ENCODE measurements at places on chromosomes 7 and 10.

- no peak for DNase-seq
Observed at GRCh38 chr7:46622251-46622650, 701.2 kb upstream of the IGFBP3 start.

DNA sequence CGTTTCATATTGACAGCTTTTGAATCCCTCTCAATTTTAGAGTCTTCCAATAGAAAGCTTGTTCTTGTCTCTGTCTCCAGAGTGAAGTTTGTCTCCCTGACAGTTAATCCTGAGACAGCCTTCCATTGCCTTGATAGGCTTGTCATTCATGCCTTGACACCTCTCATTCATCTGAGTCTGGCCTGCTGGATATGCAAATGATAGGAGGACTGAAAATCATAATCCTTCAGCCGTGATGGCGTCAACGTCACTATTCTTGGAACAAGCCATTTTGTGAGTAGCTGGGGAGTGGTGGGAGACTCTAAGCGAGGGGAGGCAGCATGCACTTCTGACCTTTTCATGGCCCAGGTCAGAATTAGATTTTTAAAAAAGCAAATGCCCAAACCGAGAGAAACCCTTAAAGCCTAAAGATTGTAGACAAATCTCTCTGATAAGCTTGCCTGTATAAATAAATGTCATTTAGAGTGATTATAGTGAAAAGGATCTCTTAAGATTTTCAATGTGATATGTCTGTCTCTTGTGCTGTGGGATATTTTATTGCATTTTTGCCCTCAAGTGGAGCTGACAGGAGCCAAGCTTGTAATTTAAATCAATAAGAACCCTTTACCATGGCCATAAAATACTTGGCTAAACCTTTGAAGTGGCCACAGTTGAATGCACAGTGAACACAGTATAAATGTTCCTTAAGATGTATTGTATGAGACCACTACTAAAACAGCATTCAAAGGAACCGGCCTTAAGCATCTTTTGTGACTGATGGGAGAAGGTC lies 148.8 kb downstream of the SNX10 start:
- DNase-seq = no peak

- no peak for DNase-seq
Observed at GRCh38 chr7:131556909-131557651, 652 bp upstream of the PODXL start.

GRCh38 chr10:121426307-121426706 lies 171.9 kb downstream of the FGFR2 start:
- DNase-seq = no peak

GRCh38 chr7:154978017-154978416 lies 24.9 kb downstream of the PAXIP1 start:
- no peak for DNase-seq

DNA sequence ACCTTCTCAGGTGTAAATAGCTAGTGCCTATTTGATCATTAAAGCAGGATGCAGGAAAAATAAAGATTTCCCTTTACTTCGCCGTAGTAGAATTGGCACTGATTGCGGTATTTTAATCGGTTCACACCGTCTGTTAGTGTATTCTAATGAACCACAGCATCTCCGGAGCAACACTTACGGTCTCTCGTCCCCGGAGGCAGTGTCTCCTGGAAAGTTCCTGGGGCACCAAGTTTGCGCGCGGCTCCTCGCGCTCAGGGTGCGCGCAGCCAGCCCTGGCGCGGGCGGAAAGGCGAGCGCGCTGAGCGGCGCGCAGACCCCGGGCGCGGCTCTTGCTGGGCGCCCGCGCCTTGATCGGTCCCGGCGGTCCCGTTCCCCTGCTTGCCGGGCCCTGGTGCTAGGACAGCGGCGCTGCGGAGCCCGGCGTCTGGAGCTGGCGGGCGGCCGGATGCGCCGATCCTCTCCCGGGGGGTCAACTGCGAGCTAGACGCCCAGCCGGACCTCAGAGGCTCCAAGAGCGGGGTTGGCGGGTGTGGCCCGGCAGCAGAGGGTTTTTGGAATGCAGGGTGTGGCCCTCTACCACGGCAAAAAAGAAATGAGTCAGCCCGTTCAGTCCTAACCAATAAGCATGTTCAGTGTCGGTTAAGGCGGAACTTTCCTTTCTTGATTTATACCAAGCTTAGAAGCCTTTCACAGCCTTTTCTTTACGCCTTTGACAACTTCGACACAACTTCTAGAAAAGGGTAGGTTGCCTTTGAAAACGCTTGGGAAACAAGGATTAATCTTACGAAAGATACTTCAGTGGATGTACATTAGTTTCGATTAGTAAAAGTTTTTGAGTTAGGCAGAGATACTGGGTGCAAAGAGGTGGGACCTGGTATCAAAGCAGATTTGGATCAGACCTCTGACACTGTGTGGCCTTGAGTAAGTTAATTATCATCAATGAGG lies 166.8 kb upstream of the ASAH2 start:
- DNase-seq = peak; percentile 91

GRCh38 chr10:10703382-10703781 lies 314.3 kb upstream of the CELF2 start:
- DNase-seq = no peak

DNA sequence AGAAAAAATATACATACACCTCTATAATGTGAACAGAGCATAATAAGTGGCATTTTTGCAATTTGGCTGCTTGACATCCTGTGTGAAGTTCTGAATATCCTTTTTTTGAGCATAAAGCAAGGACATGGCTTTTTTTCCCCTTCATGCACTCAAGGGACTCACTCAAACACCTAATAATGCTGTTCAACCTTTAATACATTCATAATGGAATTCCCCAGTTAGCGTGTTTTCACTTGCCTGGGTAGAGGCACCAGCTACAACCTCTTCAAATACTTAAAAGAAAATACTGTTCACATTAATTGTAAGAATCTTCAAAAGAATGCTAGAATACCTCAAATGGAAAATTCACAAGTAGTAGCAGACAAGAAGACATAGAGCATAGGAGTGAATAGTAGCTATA lies 316.8 kb downstream of the PCDH15 start:
- no peak for DNase-seq

- no peak for DNase-seq
Observed at GRCh38 chr10:63057509-63057908, 75.6 kb upstream of the NRBF2 start.

DNA sequence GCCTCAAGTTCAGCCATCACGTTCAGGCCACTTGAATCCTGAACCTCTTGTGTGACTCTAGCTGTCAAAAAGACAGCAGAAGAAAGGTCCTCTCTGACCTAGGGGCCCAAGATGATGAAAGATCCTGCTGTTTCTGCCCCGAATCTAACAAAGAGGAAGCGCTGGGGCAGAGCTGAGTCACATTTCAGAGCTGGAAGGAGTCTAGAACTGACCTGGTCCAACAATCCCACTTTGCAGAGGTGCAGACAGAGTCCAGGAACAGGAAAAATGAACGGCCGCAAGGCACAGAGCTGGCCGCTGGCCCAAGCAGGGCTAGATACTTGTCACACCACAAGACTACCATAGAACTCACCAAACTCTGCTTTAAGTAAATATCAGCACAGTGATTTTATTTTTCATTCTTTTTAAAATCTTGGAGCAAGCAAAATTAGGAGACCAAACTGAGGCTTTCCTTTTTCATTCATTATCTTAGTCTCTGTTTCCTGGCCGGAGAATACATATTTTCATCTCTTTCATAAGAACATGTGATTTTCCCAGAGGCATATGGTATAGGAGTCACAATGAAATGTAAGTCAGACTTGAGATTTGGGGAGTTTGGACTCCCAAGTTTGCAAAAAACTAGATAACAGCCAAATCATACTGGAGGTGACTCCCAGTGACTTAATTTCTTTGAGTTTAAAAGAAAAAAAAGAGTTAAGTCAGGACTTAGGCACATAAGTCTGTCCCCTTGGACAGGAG lies 52.8 kb downstream of the CHST15 start:
- DNase-seq = no peak

GRCh38 chr7:36217961-36218284 lies 64.9 kb downstream of the EEPD1 start:
- DNase-seq = no peak

DNA sequence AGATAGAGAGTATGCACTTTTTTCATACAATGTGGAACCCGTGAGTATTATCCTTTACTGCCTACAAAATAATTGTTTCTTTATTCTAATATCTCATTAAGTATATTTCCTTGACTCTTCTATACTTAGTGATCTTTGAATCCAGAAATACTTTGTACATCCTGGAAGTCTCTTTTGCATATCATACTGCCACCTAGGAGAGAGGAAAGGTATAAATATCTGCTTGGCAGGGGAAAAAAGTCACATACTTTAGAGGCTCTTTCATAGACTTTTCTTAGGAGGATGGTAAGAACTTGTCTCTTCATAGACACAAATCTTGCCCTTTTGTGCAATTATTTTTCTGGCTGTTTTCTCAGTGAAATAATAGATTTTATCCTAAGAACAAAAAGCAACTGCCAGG lies 436.0 kb downstream of the PAXIP1 start:
- no peak for DNase-seq

- no peak for DNase-seq
Observed at GRCh38 chr10:77121829-77122228, 515.8 kb downstream of the KCNMA1 start.

GRCh38 chr7:157267956-157268355 lies 68.8 kb upstream of the DNAJB6 start:
- DNase-seq = no peak

- peak; percentile 64 for DNase-seq
Observed at GRCh38 chr10:79237454-79238157, 109.7 kb upstream of the PPIF start.

DNA sequence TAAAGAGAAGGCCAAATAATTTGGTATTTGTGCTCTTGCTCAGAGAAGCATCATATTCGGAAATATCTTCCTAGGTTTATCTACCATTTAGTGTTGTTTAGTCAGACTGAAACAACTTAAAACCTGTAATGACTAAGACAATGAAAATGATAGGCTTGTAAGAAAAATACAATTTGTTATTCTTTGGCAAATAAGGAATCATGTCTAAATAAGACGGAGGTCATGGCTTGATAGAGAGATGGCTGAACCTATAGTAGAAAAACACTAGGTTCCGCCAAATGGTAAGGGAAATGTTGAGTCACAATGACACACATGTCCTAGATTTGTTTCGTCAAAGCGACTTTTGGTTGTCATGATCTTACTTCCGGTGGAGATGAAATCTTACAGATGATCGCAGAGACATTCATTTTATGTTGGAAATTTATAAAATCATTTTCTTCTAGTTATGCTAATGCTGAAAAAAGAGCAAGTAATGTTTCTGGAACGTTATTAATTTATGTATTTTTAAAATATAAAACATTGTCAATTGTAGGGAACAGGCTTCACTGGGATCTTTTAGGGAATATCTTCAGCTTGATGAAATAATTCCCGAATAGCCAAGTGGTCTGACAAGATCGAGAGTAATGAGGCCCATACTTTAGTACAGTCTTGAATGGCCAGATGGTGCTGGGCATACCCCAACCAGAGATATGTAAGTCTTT lies 1.0 kb downstream of the SRGN start:
- DNase-seq = no peak

DNA sequence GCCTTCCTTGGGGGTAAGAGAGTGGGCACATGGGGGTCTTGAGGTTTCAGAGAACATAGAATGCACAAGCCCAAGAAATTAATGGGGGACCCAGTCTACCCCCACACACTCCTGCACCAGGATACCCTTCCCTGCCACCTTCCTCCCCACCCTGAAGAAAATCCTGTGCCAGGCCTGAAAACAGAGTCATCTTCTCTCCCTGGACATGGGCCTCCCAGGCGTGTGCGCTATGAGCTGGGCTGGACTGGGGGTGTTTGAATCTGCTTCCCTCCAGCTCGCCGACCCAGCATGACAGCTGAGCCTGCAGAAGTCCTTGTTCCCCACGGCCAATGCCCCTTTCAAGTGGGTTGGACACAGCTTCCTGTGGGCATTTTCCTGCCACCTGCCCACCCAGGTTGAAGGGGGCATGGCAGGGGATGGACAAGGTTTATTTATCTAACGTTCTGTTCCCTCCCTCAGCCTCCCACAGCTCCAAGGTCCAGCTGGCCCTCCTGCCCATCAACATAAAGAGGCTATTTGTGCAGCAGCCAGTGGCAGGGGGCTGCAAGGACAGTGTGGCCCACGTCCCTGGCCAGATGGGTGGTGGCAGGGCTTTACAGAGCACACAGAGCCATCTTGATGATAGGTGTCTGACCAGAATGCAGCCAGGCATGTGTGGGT lies 141.0 kb downstream of the SH3PXD2A start:
- DNase-seq = no peak

DNA sequence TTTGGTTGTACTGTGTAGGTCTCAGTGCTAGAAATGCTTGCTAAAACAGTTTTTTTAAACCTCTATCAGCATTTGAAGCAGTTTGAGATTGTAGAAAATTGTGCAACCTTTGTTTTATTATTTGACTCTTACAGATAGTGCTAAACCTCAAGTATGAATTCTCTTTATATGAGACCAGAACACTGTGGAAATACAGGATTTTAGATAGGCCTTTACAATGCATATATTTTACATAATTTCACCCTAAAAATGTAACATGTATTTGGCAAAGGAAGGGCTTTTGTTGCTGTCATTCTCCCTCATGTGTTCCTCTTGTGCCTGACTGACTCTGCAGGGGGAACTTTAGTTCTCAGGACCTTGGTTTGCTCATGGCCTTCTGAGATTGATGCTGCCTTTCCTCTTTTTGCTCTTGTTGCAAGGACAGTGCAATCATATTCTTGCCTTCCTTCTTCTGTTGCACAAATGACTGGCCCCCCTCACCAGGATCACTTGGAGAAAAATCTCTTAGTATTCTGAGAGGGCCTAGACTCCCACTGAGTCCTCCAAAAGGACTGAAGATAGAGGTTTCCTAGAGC lies 188.7 kb downstream of the PPP1R9A start:
- no peak for DNase-seq

- DNase-seq = peak; percentile 27
Observed at GRCh38 chr10:59265141-59265540, 88.7 kb downstream of the PHYHIPL start.

GRCh38 chr10:125060482-125060825 lies 99.9 kb downstream of the CTBP2 start:
- DNase-seq = no peak

DNA sequence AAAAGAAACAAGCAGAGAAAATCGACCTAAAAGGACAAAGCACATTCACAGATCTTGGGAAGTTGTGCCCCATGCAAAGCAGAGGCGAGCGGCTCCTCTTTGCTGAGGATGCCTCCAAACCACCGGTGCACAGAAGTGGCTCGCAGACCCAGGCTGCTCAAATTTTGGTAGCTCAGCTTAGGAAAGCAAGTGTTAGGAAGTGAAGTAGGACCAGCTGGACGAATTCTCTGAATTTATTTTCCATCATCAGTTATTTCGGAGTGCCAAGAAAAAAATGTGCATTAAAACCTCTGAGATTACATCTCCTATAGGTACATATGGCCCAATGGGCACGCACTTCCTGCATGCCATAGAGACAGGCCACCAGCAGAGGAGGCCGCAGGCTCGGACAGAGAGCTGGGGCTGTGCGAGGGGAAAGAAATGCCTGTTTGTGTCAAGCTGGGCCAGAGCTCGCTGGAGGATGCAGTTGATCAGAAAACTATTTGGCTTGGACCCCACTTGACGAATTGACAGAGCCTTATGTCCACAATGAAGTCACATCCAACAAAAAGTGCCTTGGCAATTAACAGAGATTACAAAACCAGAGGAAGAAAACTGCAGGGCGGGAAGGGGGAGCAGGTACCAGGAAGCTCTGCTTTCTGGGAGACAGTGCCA lies 122.3 kb upstream of the LYZL2 start:
- peak; percentile 8 for DNase-seq

GRCh38 chr10:61608255-61609033 lies 54.3 kb upstream of the CABCOCO1 start:
- no peak for DNase-seq

Measured in RWPE1 (cell line).